ENCODE measurements at places on chromosomes 7 and 10. TPM values are rescaled to one million over a fixed set of nuclear protein-coding genes. Genes with fewer than 3 reads are reported as not detected.

PLEKHS1 gene
- total RNA-seq, result 0.21 TPM

FZD8 gene
- 1.8 TPM for total RNA-seq

IQUB gene
- total RNA-seq, result 0.59 TPM

ZFYVE27 gene
- total RNA-seq, result 37.9 TPM

FAM25A gene
- not detected for total RNA-seq

NEBL gene
- 32.3 TPM for total RNA-seq

MYOZ1 gene
- not detected for total RNA-seq

FANK1 gene
- total RNA-seq, result 19.1 TPM

DNA sequence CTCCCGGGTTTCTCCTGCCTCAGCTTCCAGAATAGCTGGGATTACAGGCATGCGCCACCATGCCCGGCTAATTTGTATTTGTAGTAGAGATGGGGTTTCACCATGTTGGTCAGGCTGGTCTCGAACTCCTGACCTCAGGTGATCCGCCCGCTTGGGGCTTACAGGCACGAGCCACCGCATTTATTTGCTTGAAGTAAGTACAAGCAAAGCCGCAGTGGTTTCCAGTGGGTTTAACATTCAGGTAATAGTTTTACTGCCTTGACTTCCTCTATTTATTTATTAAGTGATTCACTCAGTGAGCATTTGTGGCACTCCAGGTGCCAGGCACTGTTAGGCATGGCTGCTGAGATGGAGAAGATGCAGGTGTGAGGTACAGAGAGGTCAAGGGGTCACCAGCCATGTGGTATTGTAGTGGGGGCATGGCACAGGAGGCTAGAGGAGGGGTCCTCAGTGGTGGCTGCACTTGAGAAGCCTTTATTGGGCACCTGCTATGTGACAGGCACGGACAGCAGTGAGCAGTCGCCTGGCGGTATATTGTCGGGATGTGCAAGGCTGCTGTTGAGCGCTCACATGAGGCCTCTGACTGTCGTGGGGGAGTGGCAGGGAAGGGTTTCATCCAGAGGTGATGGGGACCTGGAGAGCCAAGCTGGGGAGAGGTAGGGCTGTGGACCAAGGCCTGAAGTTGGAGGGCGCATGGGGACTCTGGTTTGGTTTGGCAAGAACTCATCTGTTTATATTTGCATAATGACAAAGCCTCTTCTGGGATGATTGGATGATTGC, 54.9 kb downstream of the DOCK1 start:
- H3K4me1 ChIP-seq, result peaks cover 7% of the 10 kb centered on the region
- H3K36me3 ChIP-seq, result no peaks in the 10 kb centered on the region
- no peaks in the 10 kb centered on the region for H3K27me3 ChIP-seq
- H3K4me3 ChIP-seq, result no peak overlapping the region

- DNase-seq, result no peak
- peak overlapping the region; percentile 72 for H3K4me3 ChIP-seq
- H3K36me3 ChIP-seq, result no peaks in the 10 kb centered on the region
- peaks cover 19% of the 10 kb centered on the region for H3K27me3 ChIP-seq
- no peaks in the 10 kb centered on the region for H3K4me1 ChIP-seq
Observed at GRCh38 chr7:155456738-155457543, 988 bp upstream of the EN2 start.

GRCh38 chr10:43399320-43400310, 9.4 kb downstream of the HNRNPF start:
- H3K4me3 ChIP-seq, result peak overlapping the region; percentile 23
- H3K27ac ChIP-seq, result peak overlapping the region; percentile 95
- peaks cover 5% of the 10 kb centered on the region for H3K36me3 ChIP-seq
- H3K27me3 ChIP-seq, result no peaks in the 10 kb centered on the region
- peaks cover 68% of the 10 kb centered on the region for H3K4me1 ChIP-seq

DNA sequence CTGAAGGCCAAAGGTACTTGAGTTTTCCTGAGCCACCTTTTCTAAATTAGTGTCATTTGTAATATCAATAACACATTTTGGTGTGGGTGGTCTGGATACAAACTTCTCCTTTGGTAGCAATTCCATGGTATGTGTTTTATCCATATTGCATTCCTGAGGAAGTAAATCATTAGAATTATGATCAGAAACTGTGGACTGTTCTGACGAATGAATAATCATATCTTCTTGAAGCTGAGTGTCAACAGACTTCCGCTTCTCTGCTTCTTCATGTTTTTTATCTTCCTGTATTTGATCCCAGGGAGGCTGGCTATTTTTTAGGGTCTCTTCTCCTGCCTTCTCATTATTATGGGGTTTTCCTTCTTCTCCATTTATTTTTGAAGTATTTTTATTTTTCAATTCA, 81.4 kb downstream of the NRBF2 start:
- H3K27me3 ChIP-seq, result no peaks in the 10 kb centered on the region
- no peak for DNase-seq
- no peak overlapping the region for H3K27ac ChIP-seq

DNA sequence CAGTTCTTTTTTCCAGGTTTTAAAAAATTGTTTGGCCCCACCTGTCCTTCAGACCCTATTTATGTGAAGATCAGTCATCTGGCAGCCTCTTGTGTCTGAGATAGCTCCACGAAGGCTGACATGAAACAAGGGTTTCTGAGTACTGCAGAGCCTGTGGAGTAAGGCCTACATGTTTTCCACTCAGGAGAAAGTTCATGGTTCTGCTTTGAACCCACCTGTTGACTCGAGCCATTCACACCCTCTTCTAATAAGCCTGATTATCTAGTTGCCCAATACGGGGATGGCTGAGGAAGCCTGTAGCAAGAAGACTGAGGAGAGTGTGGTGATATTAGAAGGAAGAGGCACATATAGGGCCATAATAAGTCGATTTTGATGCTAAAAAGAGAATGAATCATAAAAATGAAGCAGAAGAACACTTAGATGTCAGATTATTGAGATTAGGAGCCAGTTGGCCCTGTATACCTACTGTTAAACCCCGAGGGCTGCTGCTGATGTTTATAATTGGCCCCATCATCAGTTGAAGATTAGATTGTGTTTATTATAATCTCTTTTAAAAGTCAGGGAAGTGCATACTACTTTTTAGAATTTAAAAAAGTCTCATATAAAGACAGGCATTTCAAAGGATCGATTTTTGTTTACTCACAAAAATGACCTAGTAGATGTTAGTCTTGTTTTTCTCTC, 109.4 kb downstream of the CDK14 start:
- H3K4me1 ChIP-seq, result no peaks in the 10 kb centered on the region
- H3K27me3 ChIP-seq, result no peaks in the 10 kb centered on the region
- H3K27ac ChIP-seq, result no peak overlapping the region
- no peaks in the 10 kb centered on the region for H3K36me3 ChIP-seq

DNA sequence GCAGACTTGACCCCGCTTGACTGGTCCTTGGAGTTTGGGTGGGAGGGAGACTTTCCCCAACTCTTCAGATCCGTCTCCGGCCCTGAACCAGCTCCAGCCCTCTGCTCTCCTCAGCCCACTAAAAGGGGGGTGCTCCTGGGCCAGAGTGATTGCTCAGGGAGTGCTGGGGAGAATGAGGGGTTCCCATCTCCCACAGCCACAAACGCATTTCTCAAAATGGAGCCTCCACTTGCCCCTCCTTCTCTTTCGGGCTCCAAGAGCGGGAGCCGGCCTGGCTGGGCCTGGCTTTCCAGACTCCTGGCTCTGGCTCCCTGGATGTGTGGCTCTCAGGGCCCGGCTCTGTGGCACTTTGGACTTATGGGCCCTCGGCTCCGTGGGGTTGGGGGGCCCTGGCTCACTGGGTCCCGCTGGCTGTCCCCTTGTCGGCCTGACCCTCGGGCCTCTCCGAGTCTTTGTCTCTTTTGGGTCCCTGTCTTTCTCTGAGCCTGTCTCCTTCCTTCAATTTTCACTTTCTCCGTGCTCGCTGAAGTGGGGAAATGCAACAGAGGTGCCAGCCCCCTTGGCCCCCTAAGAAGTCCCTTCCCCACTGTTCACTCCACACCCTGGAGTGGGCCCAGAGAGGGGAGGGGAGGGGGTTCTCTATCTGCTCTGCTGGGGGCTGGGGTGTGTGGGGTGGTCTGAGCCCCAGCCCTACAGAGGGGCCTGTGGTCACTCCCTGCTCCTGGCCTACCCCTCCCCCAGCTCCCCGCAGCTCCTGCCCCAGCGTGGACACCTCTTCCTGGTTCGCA, 713 bp downstream of the LZTS2 start:
- H3K4me3 ChIP-seq, result peak overlapping the region; percentile 74
- H3K27ac ChIP-seq, result peak overlapping the region; percentile 92

DNA sequence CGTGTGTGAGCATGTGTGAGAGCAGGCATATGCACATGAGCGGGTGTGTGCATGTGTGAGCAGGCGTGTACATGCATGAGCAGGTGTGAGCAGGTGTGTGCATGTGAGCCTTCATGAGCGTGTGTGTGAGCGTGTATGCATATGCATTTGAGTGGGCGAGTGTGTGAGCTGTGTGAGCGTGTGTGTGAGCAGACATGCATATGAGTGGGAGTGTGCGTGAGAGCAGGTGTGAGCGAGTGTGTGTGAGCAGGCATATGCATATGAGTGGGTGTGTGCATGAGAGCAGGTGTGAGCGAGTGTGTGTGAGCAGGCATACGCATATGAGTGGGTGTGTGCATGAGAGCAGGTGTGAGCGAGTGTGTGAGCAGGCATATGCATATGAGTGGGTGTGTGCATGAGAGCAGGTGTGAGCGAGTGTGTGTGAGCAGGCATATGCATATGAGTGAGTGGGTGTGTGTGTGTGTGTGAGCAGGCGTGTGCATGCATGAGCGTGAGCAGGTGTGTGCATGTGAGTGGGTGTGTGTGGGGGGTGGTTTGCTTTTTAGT, 30.7 kb downstream of the NKX6-2 start:
- no peak for DNase-seq
- no peaks in the 10 kb centered on the region for H3K4me1 ChIP-seq
- H3K4me3 ChIP-seq, result no peak overlapping the region
- H3K27me3 ChIP-seq, result no peaks in the 10 kb centered on the region
- no peaks in the 10 kb centered on the region for H3K36me3 ChIP-seq
- H3K27ac ChIP-seq, result no peak overlapping the region

- H3K36me3 ChIP-seq, result peaks cover 8% of the 10 kb centered on the region
- H3K27ac ChIP-seq, result no peak overlapping the region
Observed at GRCh38 chr7:127655720-127656119, 3.7 kb downstream of the SND1 start.

DNA sequence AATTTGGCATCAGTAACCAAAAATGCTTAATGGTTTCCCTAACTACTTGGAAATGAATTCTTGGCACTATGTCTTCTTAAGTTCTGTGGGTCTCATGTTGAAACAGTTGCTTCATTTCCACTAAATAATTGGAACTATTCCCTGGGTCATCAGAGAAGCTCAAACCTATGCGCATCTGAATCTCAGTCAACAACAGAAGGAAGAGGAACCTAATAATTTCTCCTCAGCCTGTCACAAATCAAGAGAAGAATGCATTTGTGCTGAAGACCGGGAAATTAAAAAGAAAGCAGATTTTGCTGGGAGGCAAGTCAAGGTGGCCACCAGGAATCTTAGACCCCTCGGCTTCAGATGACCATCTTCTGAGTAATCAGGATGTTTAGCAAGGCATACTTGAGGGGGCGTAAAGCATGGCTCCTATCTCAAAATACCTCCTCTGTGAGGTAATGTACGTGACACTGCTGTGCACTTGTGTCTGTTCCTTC, 41.4 kb downstream of the TOMM7 start:
- no peak for DNase-seq
- no peaks in the 10 kb centered on the region for H3K4me1 ChIP-seq

DNA sequence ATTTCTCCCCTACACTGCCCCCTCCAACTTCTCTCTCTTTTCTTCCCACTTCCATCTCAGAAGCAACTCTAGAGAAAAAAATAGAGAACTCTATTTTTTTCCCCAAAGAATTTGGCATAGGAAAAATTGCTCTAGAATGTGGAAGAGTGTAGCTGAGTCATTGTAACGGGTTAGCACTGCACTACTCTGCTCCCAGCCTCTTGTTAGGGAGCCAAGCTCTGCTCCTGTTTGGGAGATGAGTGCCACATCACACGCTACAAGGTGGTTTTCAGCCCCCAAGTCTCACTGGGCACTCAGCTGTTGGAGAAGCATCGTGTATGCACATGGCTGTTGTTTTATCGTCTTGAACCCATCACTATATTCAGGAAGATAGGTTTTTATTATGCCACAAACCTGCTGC, 136.4 kb downstream of the BMPER start:
- H3K36me3 ChIP-seq, result no peaks in the 10 kb centered on the region
- H3K4me1 ChIP-seq, result no peaks in the 10 kb centered on the region
- no peak for DNase-seq
- no peaks in the 10 kb centered on the region for H3K27me3 ChIP-seq

DNA sequence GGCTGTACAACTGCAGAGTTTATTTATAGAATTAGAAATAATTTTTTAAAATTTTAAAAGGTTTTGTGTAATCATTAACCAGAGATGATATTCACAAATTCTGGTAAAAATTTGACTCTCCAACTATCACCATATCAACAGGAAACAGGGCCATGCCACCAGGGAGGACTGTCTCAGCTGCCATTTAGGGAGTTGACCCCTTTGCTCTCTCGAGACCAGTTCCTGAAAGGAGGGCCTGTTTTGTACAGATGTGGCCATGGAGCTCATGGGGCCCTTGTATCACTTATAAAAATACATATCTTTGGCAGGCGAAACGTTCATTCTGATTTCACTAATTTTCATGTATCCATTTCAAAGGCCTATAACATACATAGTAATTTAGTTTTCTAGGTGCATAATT, 20.3 kb downstream of the H2AZ2 start:
- H3K4me3 ChIP-seq, result no peak overlapping the region
- no peak for DNase-seq
- H3K4me1 ChIP-seq, result peaks cover 2% of the 10 kb centered on the region
- H3K27ac ChIP-seq, result no peak overlapping the region
- H3K27me3 ChIP-seq, result no peaks in the 10 kb centered on the region

DNA sequence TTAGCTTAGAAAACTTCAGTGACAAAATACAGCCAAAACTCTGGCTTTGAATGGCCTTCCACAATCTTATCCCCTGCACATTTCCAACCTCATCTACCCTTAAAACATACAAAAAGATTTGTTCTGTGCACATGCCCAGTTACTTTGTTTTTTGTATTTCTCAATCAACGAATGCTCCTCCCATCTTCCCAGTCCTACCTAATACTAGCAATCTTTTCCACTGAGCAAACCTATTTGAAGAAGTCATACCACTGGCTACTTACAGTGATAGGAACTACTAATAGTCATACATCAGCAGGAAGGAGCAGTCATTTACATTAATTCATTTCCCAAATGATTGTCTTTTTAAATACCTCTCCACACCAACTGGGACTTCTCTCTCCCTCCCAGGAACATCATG, 2.5 kb downstream of the USP54 start:
- H3K36me3 ChIP-seq, result no peaks in the 10 kb centered on the region
- H3K27me3 ChIP-seq, result no peaks in the 10 kb centered on the region
- no peak for DNase-seq
- no peak overlapping the region for H3K4me3 ChIP-seq

DNA sequence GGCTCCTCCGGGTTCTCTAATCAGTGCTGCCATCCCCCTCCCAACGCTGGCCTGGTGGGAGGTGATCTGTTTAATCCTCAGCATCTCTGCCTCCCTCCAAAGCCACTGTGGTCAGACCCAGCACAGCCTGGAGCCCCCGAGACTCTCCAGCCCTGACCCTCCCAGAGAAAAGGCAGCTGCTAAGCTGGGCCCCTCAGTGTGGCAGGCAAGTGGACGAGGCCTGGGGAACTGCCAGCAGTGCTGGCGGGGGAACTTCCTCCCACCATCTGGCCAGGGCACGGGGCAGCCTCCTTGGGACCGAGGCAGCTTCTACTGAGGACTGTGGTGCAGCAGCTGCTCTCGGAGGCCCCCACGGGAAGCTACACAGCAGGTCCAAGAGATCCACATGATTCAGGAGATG, 51.1 kb downstream of the DPYSL4 start:
- no peaks in the 10 kb centered on the region for H3K27me3 ChIP-seq
- H3K4me3 ChIP-seq, result no peak overlapping the region
- H3K4me1 ChIP-seq, result no peaks in the 10 kb centered on the region
- no peak overlapping the region for H3K27ac ChIP-seq

GRCh38 chr7:31114593-31115343, 62.7 kb downstream of the ADCYAP1R1 start:
- no peaks in the 10 kb centered on the region for H3K4me1 ChIP-seq
- H3K4me3 ChIP-seq, result no peak overlapping the region
- H3K27ac ChIP-seq, result no peak overlapping the region
- DNase-seq, result no peak
- H3K27me3 ChIP-seq, result peaks cover 29% of the 10 kb centered on the region
